HS-5 (cell line): ENCODE measurements at places on chromosomes 1 and 21.

GRCh38 chr1:163068716-163069115 is 445 bp upstream of the RGS4 start:
- no peak for DNase-seq

- no peak for DNase-seq
Observed at GRCh38 chr1:63945943-63946342, 172.1 kb downstream of the ROR1 start.

GRCh38 chr1:242016479-242016878 is 17.6 kb upstream of the MAP1LC3C start:
- no peak for DNase-seq

GRCh38 chr1:229751610-229752009 is 125.6 kb downstream of the URB2 start:
- DNase-seq = no peak

DNA sequence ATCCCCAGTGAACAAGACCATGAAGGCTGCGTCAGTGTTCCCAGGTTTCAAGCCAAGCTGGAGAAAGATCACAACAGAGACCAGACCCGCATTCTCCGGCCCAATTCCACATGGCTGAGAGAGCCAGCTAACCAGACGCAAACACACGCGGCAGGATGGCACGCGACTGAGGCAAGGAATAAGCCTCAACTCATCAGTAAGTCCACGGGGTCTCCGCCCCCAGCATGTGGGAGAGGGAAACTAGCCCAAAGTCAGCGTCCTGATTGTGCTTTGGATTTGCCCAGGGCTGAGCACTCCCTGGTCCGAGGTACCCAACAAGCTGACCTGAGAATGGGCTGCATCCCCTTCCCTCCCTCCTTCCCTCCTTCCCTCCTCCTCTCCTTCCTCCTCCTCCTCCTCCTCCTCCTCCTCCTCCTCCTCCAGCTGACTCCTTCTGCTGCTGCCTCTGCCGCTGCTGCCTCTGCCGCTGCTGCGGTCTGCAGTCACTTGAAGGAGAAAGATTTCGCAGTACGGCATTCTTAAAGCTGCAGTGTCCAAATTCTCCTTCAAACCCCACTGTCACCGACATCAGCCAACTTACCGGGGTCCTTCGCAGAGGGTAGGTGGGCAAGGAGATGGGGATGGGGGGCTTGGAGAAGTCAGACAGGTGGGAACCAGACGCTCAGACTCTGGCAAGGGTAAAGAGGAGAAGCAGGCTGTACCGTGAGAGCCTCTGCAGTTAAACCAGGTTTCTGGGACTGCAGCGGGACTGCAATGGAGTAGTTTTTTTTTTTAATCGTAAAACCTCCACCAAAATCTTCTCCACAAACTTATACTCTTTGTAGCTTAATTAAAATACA is 33.0 kb upstream of the H6PD start:
- no peak for DNase-seq

- DNase-seq = no peak
Observed at GRCh38 chr1:62362926-62363325, 43.7 kb upstream of the KANK4 start.

GRCh38 chr1:172905452-172905851 is 145.3 kb downstream of the TNFSF18 start:
- DNase-seq = no peak

DNA sequence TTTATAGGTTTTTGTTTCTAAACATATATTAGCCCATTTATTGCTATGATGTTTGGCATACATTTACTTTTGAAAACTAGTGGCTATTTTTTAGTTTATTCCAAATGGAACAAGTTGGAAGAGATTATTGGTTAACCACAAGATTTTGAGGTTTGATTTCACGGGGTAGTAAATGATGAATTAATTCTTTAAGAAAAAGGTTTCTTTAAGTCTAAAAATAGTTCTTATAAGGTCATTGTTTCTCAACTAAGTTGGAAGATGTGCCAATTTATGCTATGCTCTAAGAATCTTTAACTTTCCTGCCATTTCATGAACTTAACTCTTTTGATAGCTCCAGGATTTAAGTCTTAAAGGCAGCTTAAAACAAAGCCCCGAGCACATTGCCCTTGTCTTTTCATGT is 183.8 kb downstream of the LMO4 start:
- DNase-seq = no peak

GRCh38 chr1:240976685-240977084 is 364.7 kb upstream of the GREM2 start:
- no peak for DNase-seq

DNA sequence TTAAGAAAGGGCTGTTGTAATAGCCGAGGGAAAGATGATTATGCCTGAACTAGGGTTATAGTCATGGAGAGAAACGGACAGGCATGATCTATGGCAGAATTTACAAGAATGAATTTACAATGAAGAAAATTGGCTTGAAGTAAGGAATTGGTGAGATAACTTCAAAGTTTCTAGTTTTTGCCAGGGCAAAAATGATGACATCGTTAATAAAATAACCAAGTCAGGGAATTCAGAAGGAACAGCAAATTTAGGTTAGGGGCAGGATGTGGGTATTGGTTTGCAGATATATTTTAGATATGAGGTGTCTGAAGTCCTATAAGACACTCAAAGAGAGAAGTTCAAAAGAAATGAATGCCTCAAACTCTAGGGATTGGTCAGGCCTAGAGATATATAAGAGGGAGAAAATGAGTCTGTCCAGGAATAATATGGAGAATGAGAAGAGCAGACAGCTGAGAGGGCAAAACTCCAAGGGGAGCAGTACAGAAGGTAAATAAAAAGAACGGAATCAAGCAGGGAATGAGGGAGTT is 62.8 kb downstream of the IARS2 start:
- DNase-seq = no peak

DNA sequence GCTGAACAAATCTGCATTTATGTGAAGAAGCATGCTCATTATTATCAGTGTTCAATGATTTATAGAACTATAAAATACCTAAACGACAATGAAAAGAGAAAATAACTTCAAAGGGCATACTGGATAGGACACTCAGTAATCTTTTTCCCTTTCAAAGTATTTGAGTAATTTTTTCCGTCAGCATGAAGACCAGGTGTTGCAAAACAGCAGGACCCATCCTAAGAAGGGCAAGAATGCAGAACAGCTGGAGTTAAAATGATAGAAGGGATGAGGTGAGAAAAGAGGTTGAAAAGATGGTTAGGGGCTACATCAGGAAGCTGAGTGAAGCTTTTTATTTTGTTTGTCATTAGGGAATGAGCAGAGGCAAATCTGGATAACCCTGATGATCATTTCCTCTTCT is 7.1 kb upstream of the RGS18 start:
- no peak for DNase-seq

DNA sequence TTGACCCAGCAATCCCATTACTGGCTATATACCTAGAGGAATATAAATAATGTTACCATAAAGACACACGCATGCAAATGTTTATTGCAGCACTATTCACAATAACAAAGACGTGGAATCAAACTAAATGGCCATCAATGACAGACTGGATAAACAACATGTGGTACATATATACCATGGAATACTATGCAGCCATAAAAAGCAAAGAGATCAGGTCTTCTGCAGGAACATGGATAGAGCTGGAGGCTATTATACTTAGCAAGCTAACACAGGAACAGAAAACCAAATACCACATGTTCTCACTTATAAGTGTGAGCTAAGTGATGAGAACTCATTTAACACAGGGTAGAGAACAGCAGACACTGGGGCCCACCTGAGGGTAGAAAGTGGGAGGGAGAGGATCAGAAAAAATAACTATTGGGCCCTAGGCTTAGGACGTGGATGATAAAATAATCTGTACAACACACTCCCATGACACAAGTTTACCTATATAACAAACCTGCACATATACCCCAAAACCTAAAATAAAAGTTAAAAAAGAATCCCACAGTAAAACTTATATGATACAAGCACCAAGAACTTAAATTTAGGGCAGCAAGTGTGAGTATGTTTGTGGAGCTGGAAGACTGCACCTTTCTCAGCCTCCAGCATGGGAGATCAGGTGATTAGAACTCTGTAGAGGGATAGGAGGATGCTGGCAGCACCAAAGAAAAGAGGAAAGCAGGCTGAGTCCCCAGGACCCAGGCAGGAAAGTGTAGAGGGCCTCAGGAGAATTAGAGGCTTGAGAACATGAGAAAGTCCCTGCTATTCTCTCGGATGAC is 320.8 kb upstream of the USP24 start:
- no peak for DNase-seq

GRCh38 chr1:178682429-178682828 is 42.6 kb upstream of the RALGPS2 start:
- DNase-seq = no peak

- no peak for DNase-seq
Observed at GRCh38 chr1:48493041-48493440, 21.0 kb upstream of the SPATA6 start.

DNA sequence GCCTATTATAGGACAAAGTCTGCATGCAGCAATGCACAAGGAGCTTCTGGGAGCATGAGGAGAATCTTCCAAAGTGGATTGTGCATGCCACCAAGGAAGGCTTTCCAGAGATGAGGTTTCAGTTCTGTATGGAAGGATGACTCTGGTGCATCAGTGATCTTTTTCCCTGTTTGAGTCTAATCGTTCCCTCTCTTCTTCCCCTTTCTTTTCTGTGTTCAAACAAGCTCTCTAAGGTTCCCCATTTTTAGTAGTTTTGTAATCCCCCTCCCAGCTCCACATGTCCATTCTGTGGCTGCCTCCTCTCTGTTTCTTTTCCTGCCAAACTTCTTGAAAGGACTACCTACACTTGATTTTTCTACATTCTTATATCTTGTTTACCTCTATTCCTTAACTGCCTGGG is 43.3 kb upstream of the USP25 start:
- no peak for DNase-seq

DNA sequence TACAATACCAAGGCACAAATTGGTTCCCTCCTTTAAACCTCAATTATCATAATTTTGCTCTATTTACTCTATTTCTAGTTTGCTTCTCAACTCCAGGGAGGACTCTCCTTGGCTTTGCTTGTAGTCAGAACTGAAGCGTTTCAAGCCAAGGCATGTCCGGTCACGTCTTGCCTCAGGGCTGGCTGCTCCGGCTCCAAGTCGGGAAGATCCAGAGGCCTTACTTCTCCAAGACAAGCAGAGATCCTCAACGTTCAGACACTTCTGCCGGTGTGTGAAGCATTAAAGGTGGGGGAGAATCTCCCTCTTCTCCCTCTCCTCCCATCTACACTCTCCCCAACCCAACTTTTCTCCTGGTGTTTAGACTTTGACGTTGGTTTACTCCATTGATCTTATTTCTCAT is 7.2 kb upstream of the HHAT start:
- no peak for DNase-seq

- DNase-seq = no peak
Observed at GRCh38 chr1:231871878-231872277, 245.3 kb downstream of the DISC1 start.

DNA sequence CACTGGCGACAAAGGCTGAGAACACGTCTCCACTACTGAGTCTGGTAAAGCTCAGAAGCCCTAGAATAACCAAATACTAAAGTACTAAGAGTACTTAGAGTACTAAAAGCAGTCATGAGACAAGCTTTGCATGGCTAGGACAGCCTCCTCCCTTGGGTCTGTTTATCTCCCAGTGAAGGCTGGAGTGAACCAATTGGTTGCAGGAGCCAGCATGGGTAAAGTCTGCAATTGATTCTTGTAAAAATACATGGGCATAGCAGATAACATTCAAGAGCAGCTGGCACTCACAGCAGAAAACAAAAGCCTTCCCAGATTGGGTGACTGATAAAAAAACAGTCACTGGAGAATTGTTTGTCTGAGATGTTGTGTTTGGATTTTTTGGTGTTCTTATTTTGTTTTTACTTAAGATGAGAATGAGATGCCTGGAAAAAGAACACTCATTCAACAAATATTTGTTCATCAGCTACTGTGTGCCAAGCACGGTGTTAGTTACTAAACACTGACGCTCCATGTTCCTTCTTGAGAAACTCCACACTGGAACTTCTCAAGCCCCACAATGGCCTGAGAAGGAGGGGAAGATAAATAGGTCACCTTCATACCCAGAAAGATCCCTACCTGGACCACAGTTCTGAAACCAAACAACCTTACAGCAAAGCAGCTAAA is 3.7 kb downstream of the IRF6 start:
- DNase-seq = no peak

GRCh38 chr21:46648539-46648938 is 13.1 kb downstream of the PRMT2 start:
- no peak for DNase-seq

GRCh38 chr1:235006816-235007215 is 121.8 kb downstream of the TOMM20 start:
- DNase-seq = no peak

GRCh38 chr1:152014943-152015342 is 21.3 kb upstream of the S100A10 start:
- no peak for DNase-seq

GRCh38 chr1:233933339-233933738 is 28.9 kb downstream of the SLC35F3 start:
- no peak for DNase-seq

DNA sequence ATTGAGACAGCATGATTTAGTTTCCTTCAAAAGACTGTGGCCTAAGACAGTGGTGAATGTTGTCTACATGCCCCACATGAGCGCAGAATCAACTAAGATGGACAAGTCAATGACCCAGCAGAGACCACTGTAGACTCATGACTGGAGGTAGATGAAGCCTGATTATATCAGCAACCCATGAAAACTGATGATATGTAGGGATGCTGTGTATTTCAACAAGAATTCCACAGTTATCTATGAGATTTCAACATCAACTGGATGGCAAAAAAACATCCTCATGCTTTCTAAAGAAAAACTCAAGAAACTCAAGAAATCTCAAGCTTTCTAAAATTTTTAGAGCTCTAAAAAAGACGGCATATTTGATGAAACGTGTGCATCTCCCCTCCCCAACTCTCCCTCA is 413.9 kb upstream of the LYPLAL1 start:
- no peak for DNase-seq

DNA sequence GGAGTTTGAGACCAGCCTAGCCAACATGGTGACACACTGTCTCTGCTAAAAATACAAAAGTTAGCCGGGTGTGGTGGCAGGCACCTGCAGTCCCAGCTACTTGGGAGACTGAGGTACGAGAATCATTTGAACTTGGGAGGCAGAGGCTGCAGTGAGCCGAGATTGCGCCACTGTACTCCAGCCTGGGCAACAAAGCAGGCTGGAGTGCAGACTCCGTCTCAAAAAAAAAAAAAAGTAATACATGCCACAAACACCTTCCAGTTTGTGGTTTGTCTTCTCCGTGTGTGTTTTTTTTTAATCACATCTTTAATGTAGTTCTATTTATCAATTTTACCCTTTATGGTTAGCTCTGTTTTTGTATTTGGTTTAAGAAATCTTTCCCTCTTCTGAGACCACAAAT is 22.3 kb downstream of the POGZ start:
- DNase-seq = no peak

- DNase-seq = no peak
Observed at GRCh38 chr1:3688356-3689137, 36.2 kb downstream of the TP73 start.

GRCh38 chr1:103424650-103425049 is 100.8 kb upstream of the RNPC3 start:
- no peak for DNase-seq

DNA sequence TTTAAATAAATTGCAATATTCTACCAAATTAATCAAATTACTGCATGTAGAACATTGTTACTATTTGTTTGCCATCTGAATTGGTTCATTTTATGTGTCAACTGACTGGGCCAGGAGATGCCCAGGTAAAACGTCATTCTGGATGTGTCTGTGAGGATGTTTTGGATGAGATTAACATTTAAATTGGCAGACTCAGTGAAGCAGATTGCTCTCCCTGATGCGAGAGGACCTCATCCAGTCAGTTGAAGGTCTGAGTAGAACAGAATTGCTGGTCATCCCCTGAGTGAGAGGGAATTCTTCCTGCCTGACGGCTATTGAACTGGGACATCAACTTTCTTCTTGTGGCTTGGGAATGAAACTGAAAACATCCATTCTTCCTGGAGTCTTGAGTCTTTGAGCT is 122.0 kb upstream of the GREM2 start:
- DNase-seq = no peak
